ENCODE measurements at places on chromosomes 3 and 15. TPM values are rescaled to one million over a fixed set of nuclear protein-coding genes. Genes with fewer than 3 reads are reported as not detected.

The CNTN4 gene
- not detected for total RNA-seq

- DNase-seq = no peak
Measured at GRCh38 chr3:139978966-139979365, 44.0 kb downstream of the CLSTN2 start.

The MRPL3 gene
- 116 TPM for total RNA-seq

The CCDC14 gene
- 31.9 TPM for total RNA-seq

DNA sequence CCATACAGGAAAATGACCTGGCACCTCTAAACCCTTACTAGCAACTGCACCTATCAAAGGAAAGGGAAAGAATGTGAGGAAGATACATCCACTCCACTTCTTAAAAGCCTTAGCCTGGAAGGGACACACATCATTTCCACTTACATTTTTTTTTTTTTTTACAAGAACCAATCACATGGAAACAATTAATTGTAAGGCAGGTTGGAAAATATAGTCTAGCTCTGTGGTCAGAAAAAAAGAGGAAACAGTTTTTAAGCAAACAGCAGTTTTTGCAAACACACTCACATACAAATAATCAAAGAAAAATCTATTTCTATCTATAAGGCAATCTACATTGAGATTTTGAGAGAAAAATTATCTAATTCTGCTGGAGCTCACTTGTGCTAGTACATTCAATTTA lies 98.9 kb upstream of the SPRED1 start:
- DNase-seq = no peak

GRCh38 chr3:142105991-142106390 lies 43.4 kb downstream of the TFDP2 start:
- no peak for DNase-seq

DNA sequence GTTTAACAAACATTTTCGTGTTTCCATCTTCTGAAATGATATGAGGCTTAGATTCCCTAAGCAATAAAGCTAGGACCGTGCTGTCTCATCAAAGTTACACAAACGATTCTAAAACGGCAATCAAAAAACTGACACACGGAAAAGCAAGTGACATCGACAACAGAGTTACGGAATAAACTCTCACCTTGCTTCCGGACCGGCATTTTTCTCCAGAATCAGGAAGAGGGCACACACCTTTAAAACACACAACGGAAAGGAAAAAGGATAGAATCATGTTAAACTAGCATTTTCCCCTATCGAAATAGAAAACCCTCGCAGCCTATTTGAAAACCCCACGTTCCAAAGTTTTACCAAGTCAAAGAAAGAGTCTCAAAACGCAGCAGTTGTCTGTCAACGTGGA lies 1.4 kb downstream of the DLG1 start:
- DNase-seq = no peak

The ISLR2 gene
- not detected for total RNA-seq
